ENCODE measurements at places on chromosomes 5 and 9. TPM values are rescaled to one million over a fixed set of nuclear protein-coding genes. Genes with fewer than 3 reads are reported as not detected.

The STING1 gene
- total RNA-seq: 17.7 TPM

GRCh38 chr5:175321927-175322532, 122.0 kb downstream of the DRD1 start:
- DNase-seq: peak; percentile 16

DNA sequence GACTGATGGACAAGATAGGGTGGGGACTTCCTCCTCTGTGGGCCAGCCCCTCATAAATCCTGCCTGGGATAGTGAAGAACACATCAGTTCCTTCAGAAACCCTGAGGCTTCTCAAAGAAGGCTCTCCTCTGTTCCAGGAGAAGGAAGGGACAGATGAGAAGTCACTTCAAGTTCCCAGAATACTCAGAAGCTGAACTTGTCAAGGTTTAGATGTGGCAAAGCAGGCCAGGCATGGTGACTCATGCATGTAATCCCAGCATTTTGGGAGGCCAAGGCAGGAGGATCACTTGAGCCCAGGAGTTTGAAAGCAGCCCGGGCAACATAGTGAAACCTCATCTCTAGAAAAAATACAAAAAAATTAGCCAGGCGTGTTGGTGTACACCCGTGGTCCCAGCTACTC, 38.5 kb downstream of the STOM start:
- DNase-seq: no peak

- DNase-seq: peak; percentile 12
These were observed 184.7 kb upstream of the PPP1R26 start for GRCh38 chr9:135294836-135295235.

The TBC1D13 gene
- total RNA-seq: 17.5 TPM

The OTP gene
- 0.07 TPM for total RNA-seq

The ALDH7A1 gene
- 93.2 TPM for total RNA-seq

The FSD1L gene
- 5.5 TPM for total RNA-seq

GRCh38 chr9:20603524-20604268, 18.6 kb downstream of the MLLT3 start:
- no peak for DNase-seq

- DNase-seq: peak; percentile 23
These were observed 61.0 kb upstream of the TARS1 start for GRCh38 chr5:33379757-33380156.

- DNase-seq: no peak
These were observed 216.9 kb downstream of the NR3C1 start for GRCh38 chr5:143186623-143187022.

The IRGM gene
- total RNA-seq: not detected

- no peak for DNase-seq
These were observed 764.7 kb downstream of the MTRR start for GRCh38 chr5:8633696-8634095.

The FGFR4 gene
- 78.1 TPM for total RNA-seq

- DNase-seq: no peak
These were observed 261.5 kb downstream of the DTWD2 start for GRCh38 chr5:118726891-118727290.

Data from HCT116 (cell line).